GM04503 (cell line): ENCODE measurements at places on chromosomes 7 and 10.

DNA sequence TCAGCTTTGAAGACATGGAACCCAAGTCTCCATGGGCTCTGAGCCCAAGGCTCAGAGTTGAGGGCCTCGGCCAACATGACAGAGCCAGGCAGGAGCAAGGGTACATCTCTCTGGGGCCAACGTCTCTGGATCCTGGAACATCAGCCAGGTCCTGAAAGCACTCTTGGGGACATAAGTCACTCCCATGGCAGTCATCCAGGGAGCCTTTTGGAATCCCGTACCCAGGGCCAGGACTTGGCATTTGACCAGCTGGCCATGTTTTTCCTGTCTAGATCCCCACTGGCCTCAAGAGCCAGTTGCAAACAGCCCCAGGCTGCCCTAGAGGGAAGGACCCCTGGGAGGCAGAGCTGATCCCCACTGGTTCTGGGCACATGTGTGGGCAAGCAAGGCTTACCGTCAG lies 4.3 kb upstream of the CXCL12 start:
- no peak for DNase-seq

- DNase-seq, result no peak
Measured at GRCh38 chr7:76998285-76998589, 33.9 kb downstream of the SPDYE17 start.

DNA sequence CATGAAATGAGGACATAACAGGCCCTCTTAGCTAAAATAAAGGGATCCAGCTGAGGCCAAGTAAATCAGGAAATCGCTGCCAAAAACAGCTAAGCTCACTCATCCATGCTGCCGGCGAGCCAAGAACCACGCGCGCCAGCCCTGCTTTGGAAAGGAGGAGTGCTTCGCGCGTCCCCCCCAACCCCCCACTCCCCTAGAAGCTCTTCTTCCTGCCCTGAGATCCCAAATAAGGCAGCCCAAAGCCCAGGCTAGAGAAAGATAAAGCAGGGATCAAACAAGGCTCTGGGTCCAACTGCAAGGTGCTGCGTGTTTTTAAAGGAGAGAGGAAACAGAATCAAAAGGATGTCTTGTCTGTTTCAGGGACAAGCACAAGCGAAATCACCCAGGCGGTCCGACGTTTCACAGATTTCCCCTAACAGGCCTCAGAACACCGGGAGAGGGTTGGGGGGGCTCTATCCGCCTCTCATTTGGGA lies 168.3 kb upstream of the AUTS2 start:
- DNase-seq, result no peak

- peak; percentile 72 for DNase-seq
Measured at GRCh38 chr10:34916314-34916713, 101.2 kb upstream of the PARD3 start.

- no peak for DNase-seq
Measured at GRCh38 chr10:133277277-133277992, 767 bp upstream of the ADAM8 start.

- no peak for DNase-seq
Measured at GRCh38 chr7:51138123-51139085, 178.2 kb downstream of the COBL start.

DNA sequence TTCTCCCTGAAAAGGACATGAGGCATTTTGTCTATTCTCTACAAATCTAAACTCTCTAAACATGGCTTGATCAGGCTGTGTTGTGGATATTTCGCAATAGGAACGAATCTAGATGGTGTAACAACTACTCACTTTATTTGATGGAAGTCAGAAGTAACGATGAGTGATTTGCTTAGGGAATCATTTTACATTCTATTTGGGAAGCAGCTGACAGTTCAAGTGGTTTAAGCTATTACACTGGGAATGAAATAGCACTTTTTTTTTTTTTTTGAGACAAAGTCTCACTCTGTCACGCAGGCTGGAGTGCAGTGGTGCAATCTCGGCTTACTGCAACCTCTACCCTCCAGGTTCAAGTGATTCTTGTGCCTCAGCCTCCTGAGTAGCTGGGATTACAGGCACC lies 44.1 kb downstream of the NPY start:
- no peak for DNase-seq

- DNase-seq, result no peak
Measured at GRCh38 chr7:630111-630511, 96.4 kb upstream of the DNAAF5 start.

DNA sequence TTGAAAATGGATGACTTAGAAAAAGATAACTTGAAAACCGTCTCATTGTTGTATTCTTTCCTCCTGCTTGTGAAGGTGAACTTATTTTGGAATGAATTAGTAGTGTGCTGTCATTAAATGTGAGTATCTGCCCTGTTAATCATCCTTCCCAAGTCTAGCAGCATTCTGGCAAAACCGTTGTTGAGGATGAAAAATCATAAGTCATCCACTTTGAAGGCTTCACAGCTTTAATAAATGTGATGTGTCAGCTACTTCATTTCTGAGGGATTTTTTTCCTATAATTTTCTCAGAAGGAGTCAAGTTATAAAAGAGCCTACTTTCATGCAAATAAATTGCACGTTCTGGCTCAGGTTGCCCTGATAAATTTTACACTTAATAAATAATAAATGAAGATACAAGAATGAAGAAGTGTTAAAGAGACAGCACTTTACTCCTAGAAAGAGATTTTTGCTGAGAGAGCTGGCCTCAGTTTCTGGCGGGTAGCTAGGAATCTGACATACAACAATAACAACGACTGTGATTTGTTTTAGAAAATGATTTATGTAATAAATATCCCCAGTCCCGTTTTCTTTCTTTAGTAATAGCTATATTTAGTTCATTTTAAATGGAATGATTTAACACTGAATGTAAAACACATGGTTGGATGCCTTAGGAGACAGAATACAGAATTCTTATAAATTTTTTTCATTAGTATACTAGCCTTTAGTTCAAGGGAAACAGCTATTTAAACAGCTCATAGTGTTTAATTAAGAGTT lies 516.5 kb upstream of the KLF6 start:
- DNase-seq, result no peak

DNA sequence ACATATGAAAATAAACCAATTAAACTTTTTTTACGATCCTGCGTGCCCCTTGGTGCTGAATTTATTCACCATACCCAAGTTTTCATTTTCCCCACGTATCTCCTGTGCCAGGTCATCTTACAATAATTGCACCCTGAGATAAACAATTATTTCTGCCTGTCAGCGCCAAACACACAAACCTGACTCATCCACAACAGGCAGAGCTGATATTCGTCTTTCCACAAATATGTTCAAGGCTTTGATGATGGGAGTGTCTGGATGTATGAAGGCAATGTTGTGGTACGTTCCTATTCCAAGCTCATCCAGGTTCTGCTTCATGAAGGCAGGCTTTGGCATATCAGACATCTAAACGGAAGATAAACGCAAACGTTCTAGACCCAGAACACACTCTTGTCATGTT lies 45.8 kb upstream of the RHEB start:
- no peak for DNase-seq

GRCh38 chr10:97532935-97533671 lies 34.4 kb downstream of the UBTD1 start:
- DNase-seq, result no peak
